Stimulated activated CD8-positive, alpha-beta memory T cell treated with anti-CD3 and anti-CD28 coated beads, Interleukin-2, amount 100 ng/mL, for 48 hours (primary cell): ENCODE measurements at places on chromosomes 12 and 14.

- no peak for DNase-seq
Measured at GRCh38 chr12:93273834-93274564, 103.7 kb upstream of the NUDT4 start.

GRCh38 chr14:61547186-61548069 is 147.9 kb upstream of the HIF1A start:
- no peak for DNase-seq

DNA sequence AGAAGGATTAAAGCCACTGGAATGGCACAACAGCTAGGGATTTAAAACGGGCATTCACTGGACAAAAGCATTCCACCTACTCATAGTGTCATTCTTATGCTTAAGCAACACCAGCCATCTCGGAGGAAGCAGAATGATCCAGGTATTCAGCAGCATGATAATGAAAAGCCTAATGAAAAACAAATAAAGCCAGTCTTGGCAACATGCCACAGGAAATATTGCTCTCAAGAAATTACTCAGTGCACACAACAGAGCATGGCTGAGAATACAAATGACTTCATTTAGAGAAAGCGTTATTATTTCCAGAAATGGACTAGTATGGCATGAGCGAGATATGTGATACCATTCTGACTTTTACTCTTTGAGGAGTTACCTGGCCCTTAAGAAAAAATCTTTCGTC is 442.2 kb downstream of the APAF1 start:
- DNase-seq: no peak

DNA sequence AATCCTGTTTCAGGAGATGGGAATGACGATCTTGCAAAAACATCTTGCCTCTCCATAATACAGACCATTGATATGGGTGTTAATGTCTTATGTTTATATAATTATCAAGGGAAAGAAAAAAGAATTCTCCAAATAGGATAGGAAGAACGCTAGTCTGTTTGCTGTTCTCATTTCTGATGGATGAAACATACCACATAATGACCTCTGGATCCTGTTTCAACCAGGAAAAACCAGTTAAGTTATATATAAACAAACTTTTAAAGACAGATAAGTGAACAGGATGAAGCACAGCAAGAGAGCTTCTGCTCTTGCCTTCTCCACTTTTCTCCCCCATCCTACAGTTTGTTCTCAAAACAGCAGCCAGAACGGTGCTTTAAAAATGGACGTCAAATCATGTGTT is 27.8 kb downstream of the COQ6 start:
- DNase-seq: no peak

- DNase-seq: no peak
Measured at GRCh38 chr12:2925322-2925995, 33.7 kb upstream of the TEAD4 start.

- DNase-seq: no peak
Measured at GRCh38 chr14:39396448-39396847, 35.8 kb downstream of the FBXO33 start.

GRCh38 chr12:80607361-80608135 is 99.9 kb upstream of the MYF6 start:
- DNase-seq: no peak

GRCh38 chr14:79510659-79511058 is 700.6 kb downstream of the DIO2 start:
- DNase-seq: no peak
